Activated CD4-positive, alpha-beta T cell treated with anti-CD3 and anti-CD28 coated beads for 24 hours (primary cell): ENCODE measurements at places on chromosomes 2 and 18.

- no peak for DNase-seq
Observed at GRCh38 chr18:79379931-79380815, 15.6 kb upstream of the NFATC1 start.

DNA sequence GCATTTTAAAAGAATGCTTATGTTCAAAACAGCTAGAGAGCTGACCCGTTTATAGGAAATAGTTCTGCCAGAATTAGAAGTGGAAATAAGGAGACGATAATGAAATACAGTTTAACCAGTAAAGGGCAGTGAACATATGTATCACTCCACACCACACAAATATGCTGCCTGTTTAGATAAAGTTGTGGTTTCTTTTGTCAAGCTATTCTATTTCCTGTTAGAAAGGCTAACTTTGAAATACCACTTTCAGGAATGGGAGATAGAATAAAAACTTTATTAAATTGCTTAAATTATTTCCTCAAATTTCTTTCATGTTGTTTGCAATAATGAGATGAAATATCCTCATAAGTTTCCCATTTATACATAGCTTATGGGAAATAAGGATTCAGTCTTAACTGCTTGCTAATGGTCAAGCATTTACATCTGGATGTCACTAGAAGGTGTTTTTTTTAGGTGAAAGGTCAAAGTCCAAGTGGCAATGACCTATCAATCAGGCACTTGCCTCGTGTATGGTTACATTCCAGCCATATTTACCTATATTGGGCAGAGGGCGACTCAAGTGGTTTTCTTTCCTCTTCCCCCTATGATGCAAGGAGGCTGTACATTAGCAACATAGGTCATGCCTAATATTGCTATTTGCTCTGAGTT lies 148.9 kb downstream of the ZEB2 start:
- no peak for DNase-seq

DNA sequence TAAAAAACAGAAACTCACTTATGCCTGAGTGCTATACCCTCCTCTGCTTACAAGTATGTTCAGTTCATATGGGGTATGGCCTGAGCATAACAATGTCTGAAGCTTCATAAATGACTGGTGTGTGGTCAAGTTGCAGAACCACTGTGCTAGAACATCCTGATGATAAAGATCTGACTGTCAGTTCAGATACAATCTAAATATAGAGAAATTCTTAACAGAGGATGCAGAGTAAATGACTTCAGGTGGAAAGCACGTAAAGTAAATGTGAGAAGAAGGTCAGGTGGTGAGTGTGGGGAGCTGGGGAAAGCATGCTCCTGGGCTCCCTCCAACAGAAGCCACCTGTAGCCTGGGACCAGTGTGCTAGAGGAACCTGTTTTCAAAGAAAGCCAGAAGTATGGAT lies 926.2 kb downstream of the TSN start:
- no peak for DNase-seq

- DNase-seq: peak; percentile 13
Observed at GRCh38 chr18:961644-962355, 57.1 kb downstream of the ADCYAP1 start.

GRCh38 chr2:186979439-186980116 lies 130.6 kb upstream of the ZSWIM2 start:
- no peak for DNase-seq

DNA sequence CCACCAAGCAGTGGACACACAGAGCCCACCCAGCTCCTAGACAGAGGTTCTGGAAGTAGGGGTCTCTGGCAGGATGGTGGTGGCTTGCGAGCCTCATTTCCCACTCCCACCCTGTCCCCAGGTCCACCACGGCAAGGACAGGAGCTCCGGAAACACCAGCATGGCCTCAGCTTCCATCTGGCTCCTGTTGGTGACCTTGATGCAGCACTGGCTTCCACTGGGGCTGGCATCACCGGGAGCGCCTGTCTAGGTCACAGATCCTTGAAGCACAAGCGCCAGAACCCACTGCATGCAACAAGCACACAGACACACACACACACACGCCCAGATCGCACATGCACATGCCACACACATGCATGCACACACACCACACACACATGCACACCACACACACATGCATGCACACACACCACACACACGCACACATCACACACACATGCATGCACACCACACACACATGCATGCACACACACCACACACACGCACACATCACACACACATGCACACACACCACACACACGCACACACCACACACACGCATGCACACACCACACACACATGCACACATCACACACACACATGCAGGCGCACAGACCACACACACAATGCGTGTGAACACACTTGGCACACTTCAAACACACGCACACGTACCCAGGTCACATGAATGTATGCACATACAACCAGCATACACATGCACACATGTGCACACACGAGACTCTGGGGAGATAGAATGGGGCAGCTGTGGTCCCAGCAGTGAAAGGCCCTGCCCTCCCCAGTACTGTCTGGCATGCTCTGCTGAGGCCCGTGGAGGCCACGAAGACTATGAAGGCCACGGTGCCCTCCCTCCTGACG lies 63.7 kb downstream of the TWIST2 start:
- DNase-seq: no peak

DNA sequence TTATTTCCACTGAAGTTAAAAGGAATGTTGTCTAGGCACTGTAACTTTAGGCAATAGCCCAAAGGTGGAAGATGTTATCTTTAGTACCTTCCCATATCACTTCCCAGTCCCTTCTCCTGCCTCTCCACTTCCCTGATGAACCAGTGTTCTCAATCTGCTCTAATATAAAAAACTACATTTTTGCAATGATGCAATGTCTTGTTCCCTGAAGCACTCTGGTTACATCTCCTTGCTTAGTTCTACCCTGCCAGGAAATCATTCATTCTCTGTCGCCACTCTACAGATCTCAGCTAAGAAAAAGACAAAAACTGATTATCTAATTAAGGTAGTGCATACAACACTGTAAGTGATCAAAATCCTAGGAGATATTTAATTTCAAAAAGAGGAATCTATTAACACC lies 71.3 kb downstream of the BAZ2B start:
- DNase-seq: no peak

DNA sequence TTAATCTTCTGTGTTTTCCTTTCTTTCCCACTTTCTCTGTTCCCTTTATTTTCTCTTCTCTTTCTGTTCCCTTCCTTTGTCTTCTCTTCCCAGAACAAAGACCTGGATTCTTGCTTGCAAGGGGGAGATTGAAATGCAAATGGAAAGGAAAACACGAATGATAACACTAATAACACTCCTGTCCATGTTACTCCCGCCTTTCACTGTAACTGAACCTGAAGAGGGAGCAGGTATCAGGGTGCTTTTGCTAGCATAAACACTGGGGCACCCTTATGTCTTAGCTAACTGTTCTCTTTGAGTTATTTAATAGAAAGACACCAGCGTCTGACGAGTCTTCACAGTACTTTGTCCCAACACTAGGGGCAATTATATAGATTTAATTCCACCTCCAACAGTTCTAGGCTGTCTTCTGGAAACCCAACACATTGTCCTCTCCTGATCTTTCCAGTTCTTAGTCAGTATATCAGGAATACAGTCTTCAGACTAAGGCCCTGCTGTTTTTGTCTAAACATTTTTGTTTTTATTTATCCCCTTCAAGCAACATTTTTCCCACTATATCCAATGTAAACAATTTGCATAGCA lies 99.2 kb downstream of the PTPRM start:
- no peak for DNase-seq

DNA sequence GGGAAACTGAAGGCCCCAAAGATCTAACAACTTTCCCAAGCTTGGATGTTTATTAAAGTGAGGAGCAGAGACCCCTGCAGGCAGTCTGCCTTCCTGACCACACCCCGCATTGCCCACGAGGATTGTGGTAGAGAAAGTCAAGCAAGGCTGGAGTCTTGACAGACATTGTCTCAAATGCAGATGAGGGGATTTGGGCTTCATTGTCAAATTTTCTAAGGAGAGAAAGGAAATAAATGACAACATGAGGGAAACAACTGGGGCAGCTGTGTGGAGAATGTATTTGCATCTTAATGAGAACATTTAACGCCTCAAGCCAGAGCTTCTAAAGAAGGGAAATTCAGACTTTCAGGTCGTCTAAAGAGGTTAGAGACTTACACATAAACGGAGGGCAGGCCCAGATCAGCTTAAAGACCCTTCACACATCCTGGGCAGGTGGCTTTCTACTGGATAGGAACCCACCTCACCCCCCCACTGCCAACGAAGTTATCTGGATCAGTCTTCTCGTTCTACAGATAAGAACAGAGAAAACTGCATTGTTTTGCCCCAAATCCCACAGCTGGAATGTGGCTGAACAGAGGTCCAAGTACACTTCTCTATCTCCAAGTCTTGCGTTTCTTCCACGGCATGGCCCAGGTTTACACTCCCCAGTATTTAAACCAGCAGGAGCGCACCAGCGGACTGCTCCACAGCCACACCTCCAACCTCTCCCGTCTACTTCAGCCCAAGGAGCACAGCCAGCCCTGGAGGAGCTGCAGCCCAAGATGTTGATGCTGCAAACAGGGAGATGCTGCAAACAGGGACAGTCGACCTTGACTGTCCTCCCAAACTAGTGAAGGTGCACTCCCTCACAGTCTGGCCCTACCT lies 16.2 kb upstream of the SCG2 start:
- DNase-seq: no peak

DNA sequence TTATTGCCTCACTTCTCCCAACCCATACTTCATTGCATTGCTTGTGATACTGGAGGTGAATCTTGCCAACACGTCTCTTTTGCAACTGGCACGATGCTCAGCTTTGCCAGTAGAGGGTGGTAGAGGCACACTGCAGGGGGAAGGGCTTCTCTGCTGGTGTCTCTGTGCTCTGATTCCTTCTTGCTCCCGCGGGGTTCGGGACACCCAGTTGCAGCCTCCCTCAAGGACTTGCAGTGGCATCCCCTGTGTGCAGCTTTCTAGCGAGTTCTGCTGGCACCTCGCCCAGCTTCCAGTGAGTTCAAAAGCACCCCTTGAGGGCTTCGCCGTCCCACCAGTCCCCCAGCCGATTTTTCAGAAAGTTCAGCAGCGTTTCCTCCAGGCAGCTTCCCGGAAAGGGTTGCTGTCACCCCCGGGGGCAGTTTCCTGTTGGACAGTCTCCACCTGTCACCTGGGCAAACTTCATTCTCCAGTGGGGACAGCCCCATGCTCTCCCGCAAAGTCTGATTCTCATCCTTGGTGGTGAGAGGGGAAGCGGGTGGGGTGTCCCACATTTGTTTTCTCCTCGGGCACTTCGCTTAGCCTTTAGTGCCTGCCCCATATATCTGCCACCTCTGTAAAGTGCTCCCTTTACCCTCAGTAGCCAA lies 35.4 kb upstream of the EN1 start:
- DNase-seq: peak; percentile 52
